ENCODE measurements at places on chromosomes 1 and 21.

- DNase-seq = no peak
Observed at GRCh38 chr21:34535886-34536285, 23.9 kb upstream of the KCNE1 start.

GRCh38 chr21:16965424-16965823 lies 547.4 kb upstream of the CXADR start:
- DNase-seq = no peak

- DNase-seq = no peak
Observed at GRCh38 chr1:49307457-49307856, 530.8 kb upstream of the BEND5 start.

- DNase-seq = no peak
Observed at GRCh38 chr1:178294654-178295053, 200.8 kb downstream of the RASAL2 start.

GRCh38 chr1:31665234-31665878 lies 20.7 kb upstream of the PEF1 start:
- DNase-seq = no peak

DNA sequence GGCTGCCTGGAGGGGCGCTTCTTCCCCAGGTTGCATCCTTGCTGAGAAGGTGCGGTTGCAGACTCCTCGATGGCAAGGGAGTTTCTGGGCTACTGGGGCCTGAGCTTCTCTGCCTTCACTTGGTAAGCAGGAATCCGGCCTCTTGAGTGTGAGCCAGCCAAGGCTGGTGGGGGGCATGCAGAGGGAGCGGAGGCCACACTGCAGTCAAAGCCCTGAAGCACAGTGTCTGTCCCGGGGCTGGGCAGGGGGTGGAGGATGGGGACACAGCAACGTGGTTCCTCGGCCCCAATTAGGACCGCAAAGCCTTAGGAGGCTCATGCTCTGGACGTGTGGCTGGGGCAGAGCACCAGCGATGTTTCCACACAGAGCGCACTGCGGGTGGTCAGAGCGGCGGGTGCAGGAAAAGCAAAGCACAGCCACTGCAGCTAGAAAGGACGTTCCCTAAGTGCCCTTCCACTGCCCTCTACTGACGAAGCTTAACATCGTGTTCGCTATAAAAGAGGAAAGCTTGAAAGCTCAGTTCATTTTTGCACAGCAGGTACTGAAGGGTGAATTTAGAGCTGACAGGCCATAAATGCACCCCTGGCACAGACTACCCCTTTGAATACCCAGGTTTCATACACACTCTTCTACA lies 60.7 kb upstream of the COG2 start:
- DNase-seq = no peak

- DNase-seq = no peak
Observed at GRCh38 chr1:63635681-63636080, 42.5 kb downstream of the PGM1 start.

DNA sequence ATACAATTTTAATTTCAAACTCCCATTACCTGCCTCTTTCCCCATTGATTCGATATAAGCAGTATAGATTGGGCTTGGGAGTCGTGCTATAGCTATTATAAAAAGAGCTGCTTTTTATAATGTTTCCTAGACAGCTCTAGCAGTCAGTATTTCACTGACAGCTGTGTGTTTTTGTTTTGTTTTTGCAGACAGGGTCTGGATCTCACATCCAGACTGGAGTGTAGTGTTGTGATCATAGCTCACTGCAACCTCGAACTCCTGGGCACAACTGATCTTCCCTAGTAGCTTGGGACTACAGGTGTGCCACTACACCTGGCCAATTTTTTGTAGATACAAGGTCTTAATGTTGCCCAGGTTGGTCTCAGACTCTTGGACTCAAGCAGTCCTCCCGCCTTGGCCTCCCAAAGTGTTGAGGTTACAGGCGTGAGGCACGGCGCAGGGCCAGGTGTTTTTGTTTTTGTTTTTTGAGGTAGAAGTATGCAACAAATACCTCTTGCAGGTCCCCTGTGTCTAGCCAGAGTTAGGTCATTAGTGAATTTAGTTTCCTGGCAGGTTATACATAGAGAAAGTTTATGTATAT lies 1.7 kb downstream of the NASP start:
- no peak for DNase-seq

All from GM18507 (cell line).